ENCODE measurements at places on chromosomes 1 and 21. TPM values are rescaled to one million over a fixed set of nuclear protein-coding genes. Genes with fewer than 3 reads are reported as not detected.

DNA sequence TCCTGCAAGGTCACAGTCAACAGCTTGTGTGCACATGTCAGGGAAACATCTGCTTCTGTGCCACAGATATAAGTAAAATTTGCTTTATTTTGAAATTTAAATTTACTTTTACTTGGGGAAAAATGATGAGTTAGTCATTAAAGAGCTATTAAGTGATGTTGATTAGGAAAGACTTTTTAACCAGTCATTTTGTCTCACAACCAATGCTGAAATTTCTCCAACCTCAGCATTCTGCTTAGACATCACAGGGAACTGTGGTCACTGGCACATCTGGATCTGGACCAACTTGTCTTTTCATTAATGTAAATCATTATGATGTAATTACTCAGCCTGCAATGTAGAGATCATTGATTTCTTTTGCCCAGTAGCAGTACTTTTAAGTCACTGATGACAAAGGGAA, 301.0 kb downstream of the TTLL7 start:
- no peaks in the 10 kb centered on the region for H3K36me3 ChIP-seq
- no peak for DNase-seq
- peaks cover 7% of the 10 kb centered on the region for H3K27me3 ChIP-seq
- peaks cover 22% of the 10 kb centered on the region for H3K4me1 ChIP-seq
- no peak overlapping the region for H3K4me3 ChIP-seq

Gene IL20
- not detected for total RNA-seq

GRCh38 chr1:40662864-40663263, 2.6 kb downstream of the RIMS3 start:
- peak overlapping the region; percentile 19 for H3K27ac ChIP-seq
- H3K4me3 ChIP-seq = no peak overlapping the region
- H3K36me3 ChIP-seq = no peaks in the 10 kb centered on the region
- H3K4me1 ChIP-seq = peaks cover 27% of the 10 kb centered on the region

GRCh38 chr1:9062846-9063245, 6.6 kb downstream of the SLC2A5 start:
- no peaks in the 10 kb centered on the region for H3K36me3 ChIP-seq
- H3K27ac ChIP-seq = no peak overlapping the region
- no peak overlapping the region for H3K4me3 ChIP-seq

Gene TMPRSS2
- total RNA-seq = 1.3 TPM

Data from mesothelial cell of epicardium (in vitro differentiated cells).